ENCODE measurements at places on chromosomes 6 and 20.

DNA sequence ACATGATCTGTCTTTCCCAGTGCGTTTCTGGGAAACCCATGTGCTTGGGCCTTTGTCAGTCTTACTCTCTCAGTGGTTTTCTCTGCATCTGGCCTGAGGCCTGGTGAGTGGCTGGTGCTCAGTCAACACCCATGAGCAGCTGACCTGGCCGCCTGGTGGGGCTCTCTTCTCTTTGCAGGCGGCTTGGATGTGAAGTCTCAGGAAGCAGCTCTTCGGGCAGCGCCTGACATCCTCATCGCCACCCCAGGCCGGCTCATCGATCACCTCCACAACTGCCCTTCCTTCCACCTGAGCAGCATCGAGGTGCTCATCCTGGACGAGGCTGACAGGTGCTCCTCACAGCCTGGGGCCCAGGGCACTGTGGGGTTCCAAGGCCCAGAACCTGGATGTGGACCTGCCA lies 10.8 kb downstream of the DDX27 start:
- no peak for DNase-seq

DNA sequence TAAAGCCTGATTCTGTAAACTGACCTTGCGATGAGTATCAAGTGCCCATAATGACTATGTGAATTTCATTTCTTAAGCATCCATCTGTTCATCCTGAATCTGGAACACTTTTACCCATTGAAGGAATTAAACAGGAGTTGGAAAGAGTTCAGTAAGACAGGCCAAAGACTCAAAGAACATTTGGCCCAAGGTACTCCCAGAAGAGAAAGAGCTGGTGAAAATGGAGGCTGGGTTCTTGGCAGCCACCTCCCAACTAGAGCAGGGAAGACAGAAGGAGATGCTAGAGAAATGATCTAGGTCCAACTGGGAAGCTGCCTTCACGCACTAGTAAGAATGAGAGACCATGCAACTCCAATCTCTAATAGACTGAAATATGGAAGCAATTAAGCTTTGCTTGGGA lies 290.8 kb upstream of the RNF24 start:
- DNase-seq = no peak

GRCh38 chr20:25490656-25491445 lies 83.4 kb downstream of the GINS1 start:
- DNase-seq = no peak

DNA sequence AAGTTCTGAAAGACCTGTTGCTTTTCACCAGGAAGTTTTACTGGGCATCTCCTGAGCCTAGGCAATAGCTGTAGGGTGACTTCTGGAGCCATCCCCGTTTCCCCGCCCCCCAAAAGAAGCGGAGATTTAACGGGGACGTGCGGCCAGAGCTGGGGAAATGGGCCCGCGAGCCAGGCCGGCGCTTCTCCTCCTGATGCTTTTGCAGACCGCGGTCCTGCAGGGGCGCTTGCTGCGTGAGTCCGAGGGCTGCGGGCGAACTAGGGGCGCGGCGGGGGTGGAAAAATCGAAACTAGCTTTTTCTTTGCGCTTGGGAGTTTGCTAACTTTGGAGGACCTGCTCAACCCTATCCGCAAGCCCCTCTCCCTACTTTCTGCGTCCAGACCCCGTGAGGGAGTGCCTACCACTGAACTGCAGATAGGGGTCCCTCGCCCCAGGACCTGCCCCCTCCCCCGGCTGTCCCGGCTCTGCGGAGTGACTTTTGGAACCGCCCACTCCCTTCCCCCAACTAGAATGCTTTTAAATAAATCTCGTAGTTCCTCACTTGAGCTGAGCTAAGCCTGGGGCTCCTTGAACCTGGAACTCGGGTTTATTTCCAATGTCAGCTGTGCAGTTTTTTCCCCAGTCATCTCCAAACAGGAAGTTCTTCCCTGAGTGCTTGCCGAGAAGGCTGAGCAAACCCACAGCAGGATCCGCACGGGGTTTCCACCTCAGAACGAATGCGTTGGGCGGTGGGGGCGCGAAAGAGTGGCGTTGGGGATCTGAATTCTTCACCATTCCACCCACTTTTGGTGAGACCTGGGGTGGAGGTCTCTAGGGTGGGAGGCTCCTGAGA lies at the start of gene HFE:
HFE (plus strand) TSS at position 146 of the 832 bp plus-strand sequence; CDS start at position 158, 12 bp downstream.
- DNase-seq = peak; percentile 65

- DNase-seq = no peak
Measured at GRCh38 chr6:139381216-139381865, 6.9 kb upstream of the CITED2 start.

- no peak for DNase-seq
Measured at GRCh38 chr6:1409774-1410465, 20.5 kb downstream of the FOXF2 start.

- DNase-seq = no peak
Measured at GRCh38 chr6:139711804-139712585, 337.5 kb upstream of the CITED2 start.

DNA sequence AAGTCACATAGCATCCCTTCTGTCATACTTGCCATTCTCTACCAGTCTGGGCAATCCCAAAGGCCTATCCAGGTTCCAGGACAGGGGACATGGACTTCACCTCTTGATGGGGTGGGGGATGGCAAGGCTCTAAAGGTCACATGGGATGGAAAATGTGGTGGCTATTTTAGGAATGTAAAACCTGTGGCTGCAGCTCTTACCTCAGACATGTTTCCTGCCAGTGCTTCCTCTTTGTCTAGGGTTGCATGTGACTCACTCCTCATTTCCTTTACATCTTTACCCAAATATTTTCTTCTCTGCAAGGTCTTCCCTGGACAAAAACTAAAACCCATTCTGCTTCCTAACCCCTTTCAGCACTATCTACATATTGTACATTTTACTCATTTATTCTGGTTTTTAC lies 135.7 kb downstream of the BTBD3 start:
- DNase-seq = no peak

DNA sequence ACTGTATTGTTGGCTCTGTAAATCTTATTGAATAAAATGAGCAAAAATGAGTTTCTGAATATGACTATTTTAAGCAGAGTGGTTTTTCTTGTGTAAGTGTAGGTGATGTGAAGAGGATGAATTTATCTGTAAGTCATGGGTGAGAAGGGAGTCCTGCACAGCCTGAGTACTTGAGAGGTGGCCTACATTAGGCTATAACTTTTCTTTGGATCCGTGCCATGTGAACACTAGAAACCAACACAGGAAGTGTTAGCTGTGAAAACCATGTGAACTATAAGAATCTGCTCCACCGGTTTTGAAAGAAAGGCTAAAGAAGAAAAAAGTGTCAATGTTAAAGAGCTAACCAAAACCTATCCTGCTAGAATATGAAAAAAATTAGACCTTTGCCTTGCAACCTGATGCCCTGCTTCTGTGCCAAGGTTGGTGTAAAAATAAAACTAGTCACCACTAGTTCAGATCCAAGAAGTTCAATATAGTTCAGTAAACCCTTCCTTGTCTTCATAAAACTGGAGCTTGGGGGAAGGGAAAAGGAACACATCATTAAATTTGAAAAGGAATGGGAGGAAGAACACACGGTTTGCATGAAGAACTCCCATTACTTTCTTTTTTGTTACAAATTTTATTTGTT lies 21.3 kb downstream of the PLCB1 start:
- DNase-seq = no peak

GRCh38 chr6:146410851-146411595 lies 132.6 kb upstream of the RAB32 start:
- DNase-seq = no peak

DNA sequence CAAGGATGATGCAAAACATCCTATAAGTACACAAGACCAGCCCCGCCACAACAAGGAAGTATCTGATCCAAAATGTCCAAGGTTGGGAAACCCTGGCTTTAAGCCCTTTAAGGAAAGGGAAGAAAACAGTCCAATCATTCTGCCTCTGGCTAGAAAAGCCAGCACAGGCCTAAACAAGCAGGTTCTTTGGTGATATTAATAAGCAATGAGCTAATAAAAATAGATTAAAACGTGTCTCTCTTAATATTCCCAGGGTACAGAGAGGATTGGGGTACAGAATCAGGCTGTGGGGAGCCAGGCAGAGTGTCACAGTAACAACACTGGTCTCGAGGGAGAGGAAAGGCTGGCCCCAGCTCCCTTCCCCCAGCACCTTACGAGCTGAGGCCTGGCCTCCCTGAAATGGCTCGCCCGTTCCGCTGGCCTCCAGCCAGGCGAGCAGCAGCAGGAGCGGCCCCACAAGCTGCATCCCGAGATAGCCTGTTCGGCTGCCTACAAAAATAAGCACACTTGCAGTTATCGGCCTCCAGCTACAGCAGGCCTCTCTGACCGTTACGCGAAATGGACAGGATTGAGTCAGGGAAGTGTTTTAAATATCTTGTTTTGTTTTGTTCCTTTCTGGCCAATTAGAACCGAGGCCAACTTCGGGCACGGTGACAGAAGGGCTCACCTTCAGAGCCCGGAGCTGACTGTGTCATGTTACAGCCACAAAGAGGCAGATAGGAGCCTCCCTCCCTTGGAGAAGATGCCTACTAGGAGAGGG lies 4.0 kb upstream of the ZMYND8 start:
- DNase-seq = peak; percentile 17

DNA sequence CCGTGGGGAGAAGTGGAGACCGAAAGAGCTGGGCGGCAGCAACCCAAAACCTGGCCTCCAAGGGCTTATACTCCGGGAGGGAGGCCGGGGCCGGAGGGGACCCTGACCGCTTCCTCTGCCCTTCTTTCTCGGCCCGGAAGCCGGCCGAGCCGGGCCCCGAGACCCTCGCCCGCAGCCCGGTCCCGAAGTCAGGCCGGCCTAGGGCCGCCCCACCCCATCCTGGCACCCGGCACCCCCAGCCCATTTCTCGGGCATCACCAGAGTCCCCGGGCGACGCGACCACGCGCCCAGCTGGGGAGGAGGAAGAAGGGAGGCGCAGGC lies 572 bp upstream of the ZDHHC14 start:
- DNase-seq = no peak

GRCh38 chr20:23235173-23236027 lies 115.2 kb upstream of the NXT1 start:
- peak; percentile 43 for DNase-seq

- DNase-seq = no peak
Measured at GRCh38 chr20:51434580-51435247, 107.8 kb downstream of the NFATC2 start.

DNA sequence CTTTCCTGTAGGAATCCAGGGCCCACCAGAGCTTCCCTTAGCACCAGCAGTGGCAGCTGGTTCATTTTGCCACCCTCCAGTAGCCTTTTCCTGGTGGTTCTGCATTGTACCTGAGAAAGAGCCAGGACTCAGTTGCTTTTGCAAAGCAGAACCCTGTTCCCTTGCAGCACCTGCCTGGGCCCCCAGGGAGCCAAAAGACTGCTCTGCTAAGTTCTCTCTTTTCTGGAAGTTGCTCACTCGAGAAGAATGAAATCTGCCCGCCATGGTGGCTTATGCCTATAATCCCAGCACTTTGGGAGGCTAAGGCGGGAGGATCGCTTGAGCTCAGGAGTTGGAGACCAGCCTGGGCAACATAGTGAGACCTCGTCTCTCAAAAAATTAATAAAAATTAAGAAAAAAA lies 24.0 kb downstream of the GHRH start:
- DNase-seq = no peak

- no peak for DNase-seq
Measured at GRCh38 chr6:128617285-128617684, 96.9 kb upstream of the PTPRK start.

DNA sequence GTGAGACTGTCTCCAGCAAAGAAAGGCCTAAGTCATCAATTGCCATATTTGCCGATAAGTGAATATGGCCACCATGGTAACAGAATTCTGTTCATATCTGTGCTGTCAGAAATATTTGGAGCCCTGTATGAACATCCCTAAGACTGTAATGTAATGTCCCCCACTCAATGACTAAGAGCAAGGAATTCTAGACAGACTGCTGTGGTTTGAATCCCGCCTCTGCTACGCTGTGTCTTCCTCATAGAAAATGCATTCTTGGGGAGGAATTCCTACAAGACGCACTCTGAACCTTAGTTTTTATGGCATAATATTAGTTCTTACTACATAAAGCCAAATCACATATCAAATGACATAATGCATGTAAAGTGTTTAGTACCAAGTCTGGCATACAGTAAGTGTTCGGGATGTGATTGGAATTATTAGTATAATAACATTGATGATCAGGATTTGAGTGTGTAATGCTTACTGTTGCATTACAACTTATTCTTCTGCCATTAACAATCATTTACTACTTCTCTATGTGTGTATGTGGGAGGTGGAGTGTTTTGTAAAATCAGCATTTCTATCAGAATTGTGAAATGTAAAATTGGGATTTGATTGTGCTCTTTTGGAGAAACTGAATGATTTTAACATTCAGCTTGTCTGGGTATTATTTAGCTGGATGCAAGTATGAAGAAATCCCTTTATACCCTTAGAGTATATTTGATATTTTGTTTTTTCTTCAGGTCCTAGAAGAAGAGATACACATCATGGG lies 103.0 kb downstream of the OLIG3 start:
- no peak for DNase-seq

DNA sequence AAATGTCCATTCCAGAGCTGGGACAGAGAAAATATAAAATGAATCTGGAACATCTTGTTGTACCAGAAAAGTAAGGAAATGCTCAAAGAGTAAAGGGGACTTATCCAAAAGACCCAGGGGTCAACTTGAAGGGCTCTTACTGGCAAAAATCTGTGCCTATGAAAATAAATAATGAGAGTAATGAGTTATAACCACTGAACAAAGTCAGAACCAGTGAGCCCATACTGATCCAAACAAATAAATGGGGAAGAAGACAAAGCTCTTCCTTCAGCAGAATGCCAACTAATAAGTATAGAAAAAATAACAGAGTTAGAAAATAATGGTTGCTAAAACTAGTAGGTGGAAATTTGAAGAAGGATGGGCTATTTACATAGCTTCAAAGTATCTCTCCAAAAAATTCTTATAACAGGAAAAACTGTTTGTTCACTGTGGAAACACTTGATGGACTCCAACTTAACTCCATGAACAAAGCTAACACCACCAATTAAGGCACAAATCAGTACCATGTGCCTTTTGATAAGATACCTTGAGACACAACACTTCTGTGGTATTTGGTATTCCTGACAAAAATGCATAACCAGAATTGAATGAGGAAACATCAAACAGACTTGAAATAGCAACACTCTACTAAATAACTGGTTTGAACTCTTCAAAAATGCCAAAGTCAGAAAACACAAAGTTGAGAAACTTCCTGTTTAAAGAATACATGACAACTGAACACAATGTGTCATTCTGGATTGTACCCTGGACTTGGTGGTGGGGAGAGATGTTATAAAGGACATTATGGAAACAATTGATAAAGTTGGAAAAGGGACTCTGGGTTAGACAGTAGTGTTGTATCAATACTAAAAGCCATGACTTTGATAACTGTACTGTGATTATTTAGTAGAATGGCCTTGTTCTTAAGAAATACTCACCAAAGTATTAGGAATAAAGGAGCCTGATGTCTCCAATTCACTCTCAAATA lies 197.5 kb downstream of the ISM1 start:
- no peak for DNase-seq

DNA sequence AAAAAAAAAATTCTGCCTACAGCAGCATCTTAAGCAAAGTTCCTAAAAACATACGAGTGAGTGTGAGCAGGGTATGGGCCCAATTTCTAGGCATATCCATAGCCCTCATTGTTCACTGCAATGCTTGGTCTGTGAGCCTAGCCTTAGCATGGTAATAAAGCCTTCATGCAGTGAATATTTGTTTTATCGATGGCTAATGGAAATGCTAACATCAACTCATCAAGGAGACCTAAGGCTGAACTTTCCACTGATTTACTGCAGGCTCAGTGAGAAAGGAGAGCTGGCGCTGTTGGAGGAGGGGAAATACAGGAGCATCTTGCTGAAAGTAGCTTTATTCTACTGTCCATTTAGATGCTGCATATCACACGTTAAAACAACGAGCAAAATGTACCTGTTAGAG lies 139.6 kb upstream of the DTNBP1 start:
- DNase-seq = no peak

Data from substantia nigra (tissue), 51 donors.